ENCODE measurements at places on chromosomes 2 and 18. TPM values are rescaled to one million over a fixed set of nuclear protein-coding genes. Genes with fewer than 3 reads are reported as not detected.

MBOAT2 gene
- 8.0 TPM for total RNA-seq

ICA1L gene
- 0.43 TPM for total RNA-seq

TCF23 gene
- not detected for total RNA-seq

CCDC85A gene
- total RNA-seq: 15.0 TPM

NPHP1 gene
- total RNA-seq: 9.8 TPM

INPP5D gene
- total RNA-seq: 21.7 TPM

RAB27B gene
- 0.11 TPM for total RNA-seq

CAPN14 gene
- not detected for total RNA-seq

SALL3 gene
- not detected for total RNA-seq

ACADL gene
- total RNA-seq: 18.5 TPM

DNER gene
- 1.2 TPM for total RNA-seq

RPRM gene
- not detected for total RNA-seq

PSMA8 gene
- total RNA-seq: not detected

TUBA3E gene
- total RNA-seq: not detected

MLPH gene
- total RNA-seq: 91.0 TPM

TBC1D8 gene
- total RNA-seq: 17.8 TPM

REG1B gene
- total RNA-seq: not detected

SIX3 gene
- total RNA-seq: not detected

EGR4 gene
- total RNA-seq: not detected

CCDC102B gene
- total RNA-seq: 3.3 TPM

MALL gene
- 38.5 TPM for total RNA-seq

ALMS1 gene
- total RNA-seq: 12.8 TPM

SCYGR4 gene
- not detected for total RNA-seq

CPO gene
- not detected for total RNA-seq

MGAT5 gene
- 15.4 TPM for total RNA-seq

CSRNP3 gene
- 2.8 TPM for total RNA-seq

All from ascending aorta (tissue), 2 donors.